ENCODE measurements at places on chromosomes 6 and 20.

- DNase-seq: no peak
These were observed 17.3 kb upstream of the MATN4 start for GRCh38 chr20:45325371-45325770.

DNA sequence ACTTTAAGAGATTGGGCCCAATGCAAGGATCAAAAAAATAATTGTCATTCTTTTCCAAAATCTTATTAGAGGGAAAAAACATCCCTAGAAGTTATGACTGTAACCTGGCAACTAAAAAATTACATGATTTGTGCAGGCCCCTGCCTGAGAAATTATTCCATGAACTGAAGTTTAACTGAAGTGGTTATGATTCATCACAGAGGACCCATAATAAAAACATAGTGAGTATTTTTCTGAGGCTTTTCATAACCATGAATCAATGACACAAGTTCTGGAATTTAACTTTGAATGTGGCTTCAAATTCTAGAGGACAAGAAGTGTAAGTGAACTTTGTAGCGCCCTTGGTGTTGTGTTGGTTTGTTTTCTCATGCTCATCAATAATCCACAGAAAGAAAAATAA is 31.1 kb upstream of the CARMIL1 start:
- DNase-seq: no peak

DNA sequence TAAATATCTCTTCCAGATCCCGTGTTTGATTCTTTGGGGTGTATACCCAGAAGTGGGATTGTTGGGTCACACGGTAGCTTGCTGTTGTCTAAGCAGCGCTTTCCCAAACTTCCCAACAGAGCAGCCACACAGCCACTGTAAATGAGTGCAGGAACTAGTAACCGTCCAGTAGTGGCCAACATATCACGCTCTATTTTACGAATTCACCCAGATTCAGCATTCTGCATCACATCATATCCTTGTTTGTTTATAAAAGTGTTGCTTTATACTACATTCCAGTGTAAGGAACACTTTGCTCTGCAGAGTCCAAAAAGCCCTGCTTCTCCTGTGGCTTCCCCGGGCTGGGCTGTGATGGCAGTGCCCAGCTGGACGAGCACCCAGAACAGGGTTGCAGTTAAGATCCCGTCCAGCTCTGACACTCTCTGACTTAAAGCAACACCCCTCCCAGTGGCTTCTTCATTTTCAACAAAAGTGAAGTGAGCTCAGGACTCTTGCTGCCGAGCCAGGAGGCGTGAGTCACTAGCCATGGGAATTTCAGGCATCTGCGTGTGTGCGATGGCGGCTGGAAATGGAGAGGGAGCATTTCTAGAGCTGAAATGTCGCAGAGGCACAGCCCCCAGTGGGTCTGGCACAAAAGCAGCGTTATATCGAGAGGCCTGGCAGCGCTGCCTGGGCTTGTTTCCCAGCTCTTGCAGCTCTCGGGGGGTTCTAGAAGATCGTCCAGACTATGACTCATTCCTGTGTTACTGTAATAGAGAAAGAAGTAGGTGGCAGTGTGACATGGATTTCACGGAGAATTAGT is 216.3 kb upstream of the ECI2 start:
- DNase-seq: no peak

DNA sequence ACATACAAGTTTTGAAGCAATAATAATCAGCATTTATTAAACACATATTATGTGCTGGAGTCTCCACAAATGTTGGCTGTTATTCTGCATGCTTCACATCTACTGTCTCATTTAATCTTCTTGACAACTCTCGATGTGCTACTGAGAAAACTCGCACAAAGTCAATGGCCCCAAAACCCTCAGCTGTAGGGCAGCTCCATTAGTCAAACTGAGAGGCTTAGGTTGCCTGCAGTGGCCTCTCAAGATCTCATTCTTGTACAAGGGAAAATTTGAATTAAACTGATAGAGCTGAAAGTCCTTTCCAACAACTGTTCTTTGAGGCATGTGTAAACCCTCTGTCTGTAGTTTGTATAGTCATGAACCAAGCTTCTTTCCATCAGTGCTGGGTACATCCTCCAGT is 49.8 kb downstream of the MBOAT1 start:
- no peak for DNase-seq

GRCh38 chr6:53794137-53794719 is 577 bp upstream of the LRRC1 start:
- DNase-seq: no peak

GRCh38 chr6:154230910-154231595 is 125.5 kb downstream of the IPCEF1 start:
- no peak for DNase-seq

DNA sequence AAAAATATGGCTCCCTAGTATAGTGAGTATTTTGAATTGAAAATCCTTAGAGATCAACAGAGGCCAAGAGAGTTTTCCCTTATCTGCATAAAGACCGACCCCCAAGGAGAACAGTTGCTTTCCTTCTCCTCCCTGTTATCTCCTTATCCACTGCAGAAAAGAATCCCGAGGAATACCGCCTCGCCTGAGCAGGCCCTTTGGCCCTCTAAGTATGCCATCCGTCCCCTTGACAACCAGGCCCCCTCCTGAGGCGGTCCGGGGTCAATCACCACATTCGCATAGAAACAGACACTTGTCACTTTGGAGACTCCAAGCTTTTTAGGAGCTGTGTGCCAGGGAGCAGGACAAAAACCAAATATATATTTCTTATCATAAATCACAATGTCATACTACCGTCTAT is 15.9 kb upstream of the GGTLC1 start:
- DNase-seq: no peak

DNA sequence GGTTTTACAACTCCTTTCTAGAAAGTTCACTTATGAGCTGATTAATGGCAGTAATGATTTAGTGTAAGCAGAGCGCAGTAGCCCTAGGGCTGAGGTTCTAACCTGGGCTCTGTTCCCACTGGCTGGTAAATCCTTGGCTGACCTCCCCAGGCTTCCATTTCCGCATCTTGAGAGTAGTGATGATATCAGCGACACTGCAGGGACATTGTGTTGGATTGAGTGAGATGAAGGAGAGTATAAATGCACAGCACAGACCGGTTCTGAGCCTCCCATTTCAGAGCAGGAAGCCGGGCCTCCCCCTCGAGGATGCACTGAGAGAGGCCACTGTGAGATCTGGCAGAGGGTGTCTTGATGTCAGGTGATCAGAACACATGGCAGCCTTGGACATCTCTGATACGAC is 477.2 kb upstream of the SULF2 start:
- no peak for DNase-seq

DNA sequence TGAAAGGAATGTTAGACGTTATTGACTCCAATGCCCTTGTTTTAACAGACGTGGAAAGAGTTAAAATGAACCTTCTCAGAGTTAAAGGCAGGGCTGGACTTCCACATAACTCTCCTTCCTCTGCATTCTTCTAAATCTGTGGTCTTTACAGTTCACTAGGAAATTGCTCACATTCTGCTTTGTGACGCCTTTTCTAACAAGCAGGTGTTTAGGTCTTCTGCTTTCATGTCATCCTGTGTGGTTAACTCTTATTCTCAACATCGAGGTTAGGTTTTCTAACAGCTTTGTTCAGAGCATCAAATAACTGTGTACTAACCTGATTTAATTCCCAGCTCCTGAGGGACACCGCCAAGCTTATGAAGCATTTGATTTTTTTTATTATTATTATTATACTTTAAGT is 81.3 kb upstream of the NT5E start:
- no peak for DNase-seq

- no peak for DNase-seq
These were observed 31.1 kb upstream of the FOXA2 start for GRCh38 chr20:22615425-22615824.

DNA sequence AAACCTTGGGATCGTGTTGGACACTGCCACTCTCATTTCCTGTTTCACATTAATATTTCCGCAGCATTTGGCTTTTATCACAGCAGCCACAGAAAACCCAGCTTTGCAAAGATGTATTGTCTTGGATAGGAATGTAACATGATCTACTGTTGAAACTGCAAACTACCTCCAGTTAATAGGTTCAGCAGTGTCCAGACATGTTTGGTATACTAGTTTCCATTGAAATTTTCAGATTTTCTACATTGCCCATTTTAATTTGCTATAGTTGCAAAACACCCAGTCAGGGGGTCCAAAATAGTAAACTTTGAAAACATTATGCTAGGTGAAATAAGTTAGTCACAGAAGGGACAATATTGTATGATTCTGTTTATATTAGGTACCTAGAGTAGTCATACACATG is 3.3 kb downstream of the ANKRD6 start:
- no peak for DNase-seq

Data from esophagus squamous epithelium (tissue), 5 donors.